Right atrium auricular region (tissue), 2 donors: ENCODE measurements at places on chromosomes 4 and X. TPM values are rescaled to one million over a fixed set of nuclear protein-coding genes. Genes with fewer than 3 reads are reported as not detected.

DNA sequence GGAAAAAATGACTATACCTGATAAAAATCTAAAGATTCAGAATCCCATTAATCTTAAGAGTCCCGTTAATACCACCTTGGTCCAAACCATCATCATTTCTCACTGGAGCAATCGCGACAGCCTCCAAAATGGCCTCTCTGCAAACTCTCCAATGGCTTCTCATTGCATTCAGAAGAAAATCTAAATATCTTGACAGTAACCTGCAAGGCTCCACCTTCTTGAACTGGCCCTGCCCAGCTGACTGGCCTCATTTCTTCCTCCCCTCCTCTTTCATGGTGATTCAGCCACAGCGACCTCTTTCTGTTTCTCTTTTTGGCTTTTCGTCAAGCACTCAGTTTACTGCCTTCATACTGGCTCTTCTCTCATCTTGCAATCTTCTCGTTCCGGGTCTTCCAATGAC lies 56.2 kb upstream of the GPRIN3 start:
- no peaks in the 10 kb centered on the region for H3K36me3 ChIP-seq
- no peaks in the 10 kb centered on the region for H3K4me1 ChIP-seq
- no peak overlapping the region for H3K27ac ChIP-seq
- no peak for DNase-seq
- H3K27me3 ChIP-seq, result no peaks in the 10 kb centered on the region

DNA sequence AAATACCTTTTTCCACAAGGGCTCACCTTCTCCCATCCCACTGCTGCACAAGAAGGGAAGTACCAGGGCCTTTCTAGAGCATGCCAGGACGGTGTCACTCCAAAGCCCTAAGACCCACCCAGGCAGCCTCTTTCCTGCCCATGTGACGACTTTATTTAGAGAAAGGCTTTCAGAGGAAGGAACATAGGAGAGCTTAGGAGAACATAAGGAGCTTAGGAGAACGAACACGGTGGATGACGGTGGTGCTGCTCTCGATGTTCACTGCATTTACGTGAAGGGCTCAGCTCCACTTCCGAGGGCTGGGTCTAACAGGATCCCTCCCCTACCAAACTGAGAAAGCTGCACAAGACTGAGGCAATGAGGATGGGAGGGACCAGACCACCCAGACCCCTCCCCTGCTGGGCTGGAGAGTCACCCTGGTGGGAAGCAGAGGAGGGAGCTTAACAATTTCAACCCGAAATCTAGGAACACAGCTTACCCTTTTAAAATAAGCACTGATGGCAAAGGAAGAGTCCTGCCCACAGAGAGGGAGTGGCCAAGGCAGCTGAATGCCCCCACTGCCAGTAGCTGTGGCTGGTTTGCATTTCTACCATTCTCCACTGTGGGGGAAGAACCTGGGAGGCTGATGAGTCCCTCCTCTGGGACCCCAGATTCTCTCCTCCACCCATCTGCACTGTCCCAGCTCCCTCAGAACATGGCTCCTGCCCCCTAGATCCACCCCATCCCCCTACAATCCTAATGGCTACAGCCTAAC lies 29.8 kb downstream of the ZFYVE28 start:
- no peak overlapping the region for H3K27ac ChIP-seq
- DNase-seq, result no peak
- peaks cover 5% of the 10 kb centered on the region for H3K4me1 ChIP-seq
- no peak overlapping the region for H3K4me3 ChIP-seq
- no peaks in the 10 kb centered on the region for H3K27me3 ChIP-seq

- H3K36me3 ChIP-seq, result no peaks in the 10 kb centered on the region
- H3K27me3 ChIP-seq, result no peaks in the 10 kb centered on the region
- H3K27ac ChIP-seq, result no peak overlapping the region
- H3K4me3 ChIP-seq, result no peak overlapping the region
- H3K4me1 ChIP-seq, result no peaks in the 10 kb centered on the region
Observed at GRCh38 chrX:40855932-40856515, 120.7 kb upstream of the MED14 start.

- no peaks in the 10 kb centered on the region for H3K27me3 ChIP-seq
- no peak overlapping the region for H3K4me3 ChIP-seq
- no peak for DNase-seq
- H3K36me3 ChIP-seq, result no peaks in the 10 kb centered on the region
Observed at GRCh38 chrX:117538178-117539089, 578.2 kb downstream of the KLHL13 start.

GRCh38 chr4:76898949-76899645 lies 1.2 kb upstream of the SOWAHB start:
- H3K27me3 ChIP-seq, result no peaks in the 10 kb centered on the region
- no peaks in the 10 kb centered on the region for H3K36me3 ChIP-seq
- DNase-seq, result no peak
- H3K27ac ChIP-seq, result no peak overlapping the region

- H3K4me3 ChIP-seq, result no peak overlapping the region
- H3K36me3 ChIP-seq, result no peaks in the 10 kb centered on the region
- no peaks in the 10 kb centered on the region for H3K27me3 ChIP-seq
- DNase-seq, result no peak
- no peak overlapping the region for H3K27ac ChIP-seq
Observed at GRCh38 chrX:13891377-13892140, 74.7 kb upstream of the GPM6B start.

- no peak overlapping the region for H3K4me3 ChIP-seq
- H3K27ac ChIP-seq, result no peak overlapping the region
- H3K27me3 ChIP-seq, result peaks cover 9% of the 10 kb centered on the region
- peaks cover 27% of the 10 kb centered on the region for H3K4me1 ChIP-seq
Observed at GRCh38 chr4:154489558-154490233, 1.9 kb downstream of the DCHS2 start.

DNA sequence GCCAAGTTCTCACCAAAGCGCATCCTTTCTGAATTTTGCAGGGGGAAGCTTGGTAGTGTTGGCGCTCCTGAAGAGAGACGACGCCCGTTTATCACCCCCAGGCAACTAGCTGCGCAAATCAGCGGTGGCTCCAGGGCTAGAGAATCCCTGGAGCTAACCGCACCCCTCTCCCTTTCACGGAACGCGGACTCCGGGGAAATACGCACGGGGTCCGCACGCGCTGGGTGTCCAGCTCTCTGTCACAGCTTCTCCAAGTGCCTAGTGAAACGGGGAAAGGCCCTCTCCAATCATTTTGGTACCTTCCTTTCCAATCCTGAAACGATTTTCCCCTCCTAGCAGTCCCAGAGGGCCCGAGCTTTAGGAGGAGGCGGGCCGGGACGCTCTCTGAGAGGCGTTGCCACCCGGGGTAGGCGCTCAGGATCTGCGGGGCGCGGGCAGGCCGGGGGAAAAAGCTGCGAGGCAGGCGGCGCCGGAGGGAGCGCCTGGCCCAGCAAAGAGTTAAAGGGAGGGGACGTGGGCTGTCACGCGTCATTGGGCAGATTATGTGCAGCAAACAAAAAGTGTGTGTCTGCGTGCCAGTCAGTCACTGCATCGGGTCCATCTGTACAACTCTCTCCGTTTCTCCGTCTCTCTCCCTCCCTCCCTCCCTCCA lies at the start of gene PRDM8:
PRDM8 (plus strand) TSS at position 582 of the 652 bp plus-strand sequence. CDS start 2,578 bp downstream, outside the sequence.
- no peaks in the 10 kb centered on the region for H3K36me3 ChIP-seq
- H3K4me3 ChIP-seq, result peak within 1 kb of the TSS; percentile 29
- H3K4me1 ChIP-seq, result peaks cover 26% of the 10 kb centered on the region
- H3K27me3 ChIP-seq, result no peaks in the 10 kb centered on the region
- DNase-seq, result no peak

GRCh38 chrX:155009994-155010472 lies 12.5 kb downstream of the F8 start:
- no peaks in the 10 kb centered on the region for H3K4me1 ChIP-seq
- peak overlapping the region; percentile 69 for H3K27ac ChIP-seq
- no peak overlapping the region for H3K4me3 ChIP-seq
- no peaks in the 10 kb centered on the region for H3K27me3 ChIP-seq
- DNase-seq, result no peak

DNA sequence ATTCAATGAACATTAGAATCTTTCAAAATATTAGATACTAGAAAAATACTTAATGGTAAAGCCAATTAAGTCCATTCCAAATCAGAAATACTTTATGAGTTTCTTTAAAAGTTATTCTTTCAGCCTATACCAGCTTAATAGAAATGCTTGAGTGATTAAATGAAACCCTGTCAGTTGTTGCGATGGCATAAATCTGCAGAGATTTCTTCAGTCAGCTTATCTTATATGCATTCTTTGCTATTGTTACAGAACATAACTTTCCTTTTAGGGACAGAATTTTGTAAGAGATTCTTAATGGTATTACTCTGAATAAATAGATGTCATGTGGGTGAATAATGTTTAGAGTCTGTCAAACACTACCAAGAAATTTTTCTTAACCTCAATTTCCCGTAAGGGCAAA lies 325.0 kb upstream of the HAND2 start:
- H3K4me1 ChIP-seq, result peaks cover 6% of the 10 kb centered on the region
- no peaks in the 10 kb centered on the region for H3K27me3 ChIP-seq
- H3K36me3 ChIP-seq, result no peaks in the 10 kb centered on the region
- H3K27ac ChIP-seq, result no peak overlapping the region
- no peak for DNase-seq

DNA sequence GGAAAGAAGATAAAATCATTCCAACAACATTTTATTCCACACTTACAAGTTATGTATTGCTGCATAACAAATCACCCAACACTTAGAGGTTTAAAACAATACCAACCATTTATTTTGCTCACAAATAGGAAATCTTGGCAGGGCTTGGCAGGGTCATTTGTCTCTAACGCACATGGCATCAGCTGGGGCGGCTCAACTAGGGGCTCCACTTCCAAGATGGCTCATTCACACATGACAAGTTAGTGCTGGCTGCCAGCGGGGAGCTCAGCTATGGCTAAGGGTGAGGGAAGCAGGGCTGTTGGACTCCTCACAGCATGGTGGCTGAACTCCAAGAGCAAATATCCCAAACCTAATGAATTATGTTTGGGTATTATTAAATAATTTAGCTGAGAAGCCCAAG lies 377.0 kb downstream of the ZNF674 start:
- H3K27me3 ChIP-seq, result no peaks in the 10 kb centered on the region
- no peaks in the 10 kb centered on the region for H3K36me3 ChIP-seq
- no peak overlapping the region for H3K4me3 ChIP-seq

The CT83 gene
- total RNA-seq, result not detected

The DDIT4L gene
- 10.1 TPM for total RNA-seq

The CT45A10 gene
- not detected for total RNA-seq

The TLR1 gene
- 8.9 TPM for total RNA-seq
